ENCODE measurements at places on chromosomes 6 and 20.

DNA sequence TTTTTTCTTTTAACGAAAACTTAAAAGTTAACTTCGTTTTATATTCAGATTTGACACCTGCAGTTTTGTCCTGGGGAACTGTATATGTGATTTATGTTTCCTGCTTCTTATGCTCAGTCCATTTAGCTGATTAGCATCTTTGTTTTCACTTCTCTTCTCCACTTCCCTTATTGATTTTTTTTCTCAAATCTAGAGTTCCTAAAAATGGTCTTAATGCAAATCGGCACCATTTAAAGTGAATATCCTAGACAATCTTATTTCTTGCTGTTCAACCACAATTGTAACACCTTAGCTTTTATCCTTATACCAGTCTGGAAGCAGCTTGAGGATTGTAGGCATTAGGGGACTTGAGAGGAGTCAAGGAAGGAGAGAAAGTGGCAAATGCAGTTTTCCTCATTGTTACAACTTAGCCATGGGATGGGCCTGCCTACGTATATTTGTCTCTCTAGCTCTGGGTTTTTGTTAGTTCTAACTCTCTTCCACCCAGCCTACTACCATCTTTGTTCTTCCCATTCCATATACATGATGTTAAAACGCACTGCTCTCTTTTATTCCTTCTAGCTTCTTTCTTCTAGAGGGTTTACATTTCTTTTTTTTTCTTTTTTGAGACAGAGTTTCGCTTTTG is 8.5 kb downstream of the QRSL1 start:
- peak; percentile 48 for DNase-seq

DNA sequence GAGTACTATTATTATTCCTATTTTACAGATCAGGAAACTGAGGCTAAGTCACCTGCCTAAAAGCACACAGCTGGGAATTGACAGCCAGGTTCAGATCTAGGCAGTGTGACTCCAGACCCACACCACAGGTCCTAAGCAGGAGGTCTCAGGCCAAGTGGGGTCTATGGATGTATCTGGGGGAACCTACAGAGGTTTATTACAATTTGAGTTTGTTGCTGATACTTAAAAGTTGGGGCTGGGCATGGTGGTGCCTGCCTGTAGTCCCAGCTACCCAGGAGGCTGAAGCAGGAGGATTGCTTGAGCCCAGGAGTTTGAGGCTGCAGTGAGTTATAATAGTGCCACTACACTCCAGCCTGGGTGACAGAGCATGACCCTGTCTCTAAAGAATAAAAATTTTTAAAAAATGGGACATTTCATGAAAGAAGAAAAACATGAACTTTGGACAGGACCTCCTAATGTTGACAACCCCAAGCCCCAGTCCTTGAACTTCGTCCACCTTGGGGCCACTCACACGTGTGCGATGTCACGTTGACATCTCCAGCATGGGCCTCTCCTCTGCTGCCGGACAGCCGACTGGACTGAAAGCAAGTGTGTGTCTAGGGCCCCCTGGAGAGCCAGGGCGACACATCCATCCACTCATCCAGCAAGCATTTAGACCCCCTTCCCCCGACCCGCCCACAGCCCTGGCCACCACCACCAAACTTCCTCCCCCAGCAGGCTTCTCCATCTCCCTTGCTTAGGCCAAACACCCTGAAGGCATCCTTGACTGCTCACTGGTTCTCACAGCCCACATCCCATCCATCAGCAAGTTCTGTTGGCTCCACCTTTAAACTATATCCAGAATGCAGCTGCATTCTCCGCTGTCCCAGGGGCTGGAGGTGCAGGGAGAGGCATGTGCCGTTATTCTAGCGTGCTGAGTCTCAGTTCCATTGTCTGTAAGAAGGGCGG is 40.0 kb downstream of the NOL4L start:
- no peak for DNase-seq

GRCh38 chr6:89777455-89777854 is 42.1 kb downstream of the MDN1 start:
- DNase-seq: no peak

DNA sequence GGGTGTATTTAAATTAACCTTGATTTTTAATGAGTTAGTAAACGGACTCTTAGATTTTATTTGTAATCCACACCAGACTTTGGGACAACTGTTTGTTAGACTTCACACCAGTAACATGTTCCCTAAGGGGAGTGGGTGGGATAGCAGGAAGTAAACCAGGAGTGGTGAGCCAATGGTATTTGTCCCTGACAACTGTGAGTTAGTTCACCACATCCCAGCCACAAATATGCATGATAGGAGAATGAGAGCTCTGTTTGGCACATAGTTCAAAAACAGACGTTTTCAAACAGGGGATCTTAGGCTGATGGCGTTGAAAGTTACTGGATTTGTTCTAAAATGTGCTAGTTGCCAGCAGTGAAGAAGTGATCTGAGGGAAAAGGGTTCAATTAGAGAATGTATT is 18.7 kb upstream of the COL10A1 start:
- no peak for DNase-seq

DNA sequence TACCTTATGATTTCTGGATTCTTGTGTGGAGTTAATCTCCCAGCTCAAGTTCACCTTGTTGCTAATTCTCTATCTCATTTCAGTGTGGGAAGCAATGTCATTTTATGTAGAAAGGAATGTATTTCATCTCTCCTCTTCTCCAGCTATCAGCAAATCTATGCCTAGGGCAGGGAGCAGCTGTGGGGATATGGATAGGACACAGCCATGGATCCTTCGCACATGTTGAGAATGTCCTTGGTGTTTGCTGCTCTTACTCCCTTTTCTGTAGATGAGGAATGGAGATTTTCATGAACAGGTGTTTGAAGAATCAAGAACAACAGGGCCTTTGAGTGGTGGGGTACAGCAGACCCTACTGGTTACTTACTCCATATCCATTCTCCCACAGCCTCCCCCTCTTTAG is 182.0 kb downstream of the UST start:
- DNase-seq: no peak

DNA sequence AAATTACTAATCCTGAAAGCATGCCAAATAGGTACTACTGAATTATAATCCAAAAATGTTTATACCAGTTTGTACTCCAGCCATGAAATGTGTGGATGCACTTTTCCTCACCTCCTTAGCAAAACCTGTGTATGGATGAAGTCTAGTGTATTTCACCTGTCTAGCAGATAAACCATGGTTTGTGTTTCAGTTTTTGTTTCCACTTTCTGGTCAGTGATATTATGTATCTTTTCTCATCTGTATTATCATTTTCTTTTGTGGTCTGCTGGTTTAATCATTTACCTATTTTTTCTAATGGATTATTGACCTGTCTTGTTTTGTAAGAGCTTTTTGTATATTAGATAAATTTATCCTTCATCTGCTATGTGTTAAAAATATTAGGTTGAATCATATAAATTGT is 41.0 kb upstream of the TMEM217 start:
- peak; percentile 49 for DNase-seq

DNA sequence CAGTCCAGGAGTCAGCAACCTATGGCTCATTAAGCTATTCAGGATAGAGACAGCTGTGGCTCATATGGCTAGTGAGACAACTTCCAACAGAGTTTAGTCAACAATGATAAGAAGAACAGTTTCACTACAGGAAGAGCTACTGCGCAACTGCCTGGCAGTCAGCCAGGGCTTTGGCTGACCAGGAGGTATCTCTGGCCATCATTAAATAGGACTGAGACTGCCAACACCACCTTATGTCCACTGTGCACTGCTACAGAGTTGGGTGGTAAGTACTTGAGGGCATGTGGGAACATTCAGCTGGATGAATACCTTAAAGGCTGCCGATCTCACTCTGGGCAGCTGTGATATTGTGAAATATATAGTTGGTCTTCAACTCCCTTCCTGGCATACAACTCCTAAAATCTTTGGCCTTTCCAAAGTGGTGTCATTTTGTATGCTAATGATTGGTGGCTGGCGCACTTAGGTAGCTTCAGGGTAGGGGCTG is 52.2 kb upstream of the FAM83C start:
- no peak for DNase-seq

DNA sequence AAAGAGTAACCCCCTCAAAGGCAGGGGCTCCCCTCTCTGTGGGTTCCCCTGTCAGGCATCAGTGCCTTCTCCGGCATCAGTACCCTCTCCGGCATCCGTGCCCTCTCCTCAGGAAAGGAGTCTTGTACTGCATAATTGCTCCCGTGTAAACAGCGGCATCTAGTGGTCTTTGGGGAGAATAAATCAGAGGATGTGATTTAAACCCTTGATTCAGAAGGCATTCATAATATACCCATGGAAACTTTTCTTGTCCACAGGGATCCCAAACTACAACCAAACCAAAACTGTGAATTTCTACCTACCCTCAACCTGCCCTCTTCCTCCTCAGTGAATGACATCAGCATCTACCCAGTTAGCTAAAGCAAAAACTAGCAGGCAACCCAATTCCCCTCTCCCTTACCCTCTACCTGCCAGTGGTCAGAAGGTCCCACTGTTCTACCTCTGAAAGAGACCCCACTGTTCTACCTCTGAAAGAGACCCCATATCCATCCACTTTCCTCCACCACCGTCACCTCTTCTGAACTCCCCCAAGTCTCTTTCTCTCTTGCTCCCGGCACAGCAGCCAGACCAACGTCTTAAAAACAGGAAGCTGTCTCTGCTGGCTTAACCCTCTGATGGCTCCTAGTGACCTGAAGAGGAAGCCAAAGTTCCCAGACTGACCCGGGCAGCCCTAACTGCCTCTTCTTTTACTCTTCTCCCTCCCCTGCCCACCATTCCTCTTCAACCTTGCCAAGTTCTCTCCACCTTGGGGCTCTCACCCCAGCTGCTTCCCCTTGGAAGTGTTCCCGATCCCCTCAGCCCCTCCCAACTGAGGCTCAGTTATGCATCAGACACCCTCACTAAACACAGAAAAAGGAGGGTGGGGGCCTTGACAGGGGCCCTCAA is 27.2 kb downstream of the UBE2V1 start:
- peak; percentile 72 for DNase-seq

GRCh38 chr20:20737158-20737557 is 24.7 kb upstream of the RALGAPA2 start:
- DNase-seq: no peak

DNA sequence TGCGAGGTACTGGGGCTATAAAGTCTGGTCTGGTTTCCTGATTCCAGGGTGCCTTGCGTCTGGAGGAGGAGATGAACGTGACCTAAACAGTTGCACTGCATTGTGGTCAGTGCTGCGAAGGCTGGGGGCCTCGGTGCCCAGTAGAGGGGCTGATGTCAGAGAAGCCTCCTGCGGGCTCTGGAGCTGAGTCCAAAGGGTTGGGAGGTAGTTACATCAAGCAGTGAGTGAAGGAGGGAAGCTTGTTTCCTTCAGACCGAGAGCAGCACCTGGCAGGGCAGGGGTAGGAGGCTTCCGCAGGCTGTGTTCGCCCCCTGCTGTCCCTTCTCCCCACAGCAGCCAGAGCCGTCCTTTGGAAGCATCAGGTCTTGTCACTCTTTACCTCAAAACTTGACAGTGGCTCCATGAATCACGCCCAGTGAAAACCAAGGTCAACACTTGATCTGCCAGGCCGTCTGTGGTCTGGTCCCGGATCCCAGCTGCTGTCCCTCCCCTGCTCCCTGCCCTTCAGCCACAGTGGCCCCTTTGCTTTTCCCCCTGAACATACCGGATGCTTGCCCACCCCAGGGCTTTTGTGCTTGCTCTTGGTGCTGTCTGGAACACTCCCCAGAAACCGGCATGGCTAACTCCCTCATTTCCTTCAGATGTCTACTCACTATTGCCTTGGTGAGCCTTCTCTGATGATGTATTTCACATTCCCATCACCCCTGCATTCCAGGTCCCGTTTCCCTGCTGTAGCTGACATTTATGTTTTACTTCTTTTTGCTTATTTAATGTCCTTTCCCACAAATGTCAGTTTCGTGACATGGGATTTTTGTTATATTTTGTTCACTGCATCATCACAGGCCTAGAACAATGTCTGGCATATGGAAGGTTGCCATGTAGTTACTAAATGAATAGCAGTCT is 7.0 kb downstream of the DYNLRB1 start:
- DNase-seq: peak; percentile 61

- no peak for DNase-seq
These were observed 19.7 kb downstream of the ZBP1 start for GRCh38 chr20:57600320-57601210.

DNA sequence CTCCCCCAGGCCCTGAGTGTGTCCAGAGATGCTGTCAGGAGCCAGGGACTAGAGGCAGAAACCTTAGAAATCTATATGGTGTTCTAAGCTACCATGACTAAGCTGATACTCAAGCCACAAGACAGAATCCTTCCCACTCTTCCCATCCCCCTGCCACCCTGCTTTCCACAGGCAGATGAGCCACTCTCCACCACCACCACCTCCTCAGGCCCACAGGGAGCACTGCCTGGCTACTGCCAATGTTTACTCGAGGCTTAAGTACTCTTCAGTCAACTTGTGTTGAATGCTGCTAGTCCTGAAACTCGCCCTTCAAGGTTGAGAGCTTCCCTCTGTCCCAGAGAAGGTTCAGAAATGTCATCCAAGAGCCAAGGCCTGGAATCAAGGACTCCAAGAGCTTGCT is 56.2 kb downstream of the CENPW start:
- DNase-seq: no peak

GRCh38 chr6:156832669-156833068 is 55.5 kb downstream of the ARID1B start:
- no peak for DNase-seq

DNA sequence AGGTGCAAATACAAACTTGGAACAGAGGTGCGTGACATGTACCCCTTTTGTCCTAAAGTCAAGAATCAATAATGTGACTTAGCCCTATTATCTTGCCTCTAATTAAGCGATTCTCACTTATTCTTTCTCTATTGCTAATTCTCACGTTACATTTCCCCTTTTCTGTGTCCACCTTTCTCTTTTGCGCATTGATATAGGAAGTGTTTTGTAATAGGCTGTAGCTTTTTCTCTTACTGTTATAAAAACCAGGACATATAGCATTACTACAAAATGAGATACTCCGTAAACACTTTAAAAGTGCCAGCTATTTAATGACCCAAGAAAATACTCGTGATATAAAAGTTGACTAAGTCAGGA is 669 bp upstream of the TMEM30A start:
- peak; percentile 25 for DNase-seq

DNA sequence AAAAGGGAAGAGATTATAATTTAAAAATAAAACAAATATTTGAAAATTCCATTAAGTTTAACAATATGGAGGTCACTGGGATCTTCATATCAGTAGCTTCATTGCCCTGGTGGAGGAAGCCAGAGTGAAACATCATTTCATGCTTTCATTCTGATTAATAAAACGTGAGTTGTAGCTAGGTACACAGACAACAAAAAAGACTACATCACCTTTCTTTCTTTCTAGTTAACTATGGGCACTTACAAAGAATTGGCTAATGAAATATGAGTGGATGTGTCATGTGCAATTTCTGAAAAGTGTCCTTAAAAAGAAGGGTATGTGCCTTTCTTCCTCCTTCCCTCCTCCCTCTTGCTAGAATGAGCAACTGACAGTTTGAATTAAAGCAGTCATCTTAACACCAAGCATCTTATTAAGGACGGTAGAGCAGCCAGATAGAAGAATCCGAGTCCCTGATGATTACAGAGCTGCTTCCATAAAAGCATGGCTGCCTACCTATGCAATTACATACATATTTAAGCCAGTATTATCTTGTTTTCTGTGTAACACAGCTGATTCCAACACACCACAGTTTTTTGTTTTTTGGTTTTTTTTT is 3.4 kb downstream of the SERAC1 start:
- no peak for DNase-seq

GRCh38 chr6:23728707-23729106 is 397.3 kb upstream of the NRSN1 start:
- DNase-seq: no peak
